ENCODE measurements at places on chromosomes 7 and 10.

- DNase-seq: no peak
Observed at GRCh38 chr10:8312781-8313180, 258.3 kb downstream of the GATA3 start.

- DNase-seq: no peak
Observed at GRCh38 chr7:127254163-127254684, 1.5 kb upstream of the GRM8 start.

DNA sequence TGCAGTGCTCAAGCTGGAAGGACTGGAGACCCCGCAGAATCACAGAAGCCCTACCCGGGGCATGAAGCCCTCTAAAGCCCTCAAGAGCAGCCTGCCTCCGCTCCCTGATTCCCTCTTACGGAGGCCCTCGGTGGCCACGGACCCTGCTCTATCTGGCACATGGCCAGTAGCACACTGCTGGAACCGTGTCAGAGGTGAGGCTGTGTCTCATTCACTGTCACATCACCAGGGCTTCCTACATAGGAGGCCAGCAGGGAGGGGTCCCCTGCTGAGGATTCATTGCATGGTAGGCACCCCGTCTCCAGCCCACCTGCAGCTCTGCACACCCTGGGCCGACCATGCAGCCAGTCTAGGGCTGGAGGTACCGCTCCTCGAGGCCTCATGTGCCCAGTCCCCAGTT, 259.2 kb downstream of the TNS3 start:
- DNase-seq: no peak

- no peak for DNase-seq
Observed at GRCh38 chr10:666237-667012, 23.0 kb downstream of the DIP2C start.

- no peak for DNase-seq
Observed at GRCh38 chr7:6640246-6640721, 3.2 kb downstream of the ZNF316 start.

- no peak for DNase-seq
Observed at GRCh38 chr10:7027913-7028808, 382.7 kb downstream of the SFMBT2 start.

DNA sequence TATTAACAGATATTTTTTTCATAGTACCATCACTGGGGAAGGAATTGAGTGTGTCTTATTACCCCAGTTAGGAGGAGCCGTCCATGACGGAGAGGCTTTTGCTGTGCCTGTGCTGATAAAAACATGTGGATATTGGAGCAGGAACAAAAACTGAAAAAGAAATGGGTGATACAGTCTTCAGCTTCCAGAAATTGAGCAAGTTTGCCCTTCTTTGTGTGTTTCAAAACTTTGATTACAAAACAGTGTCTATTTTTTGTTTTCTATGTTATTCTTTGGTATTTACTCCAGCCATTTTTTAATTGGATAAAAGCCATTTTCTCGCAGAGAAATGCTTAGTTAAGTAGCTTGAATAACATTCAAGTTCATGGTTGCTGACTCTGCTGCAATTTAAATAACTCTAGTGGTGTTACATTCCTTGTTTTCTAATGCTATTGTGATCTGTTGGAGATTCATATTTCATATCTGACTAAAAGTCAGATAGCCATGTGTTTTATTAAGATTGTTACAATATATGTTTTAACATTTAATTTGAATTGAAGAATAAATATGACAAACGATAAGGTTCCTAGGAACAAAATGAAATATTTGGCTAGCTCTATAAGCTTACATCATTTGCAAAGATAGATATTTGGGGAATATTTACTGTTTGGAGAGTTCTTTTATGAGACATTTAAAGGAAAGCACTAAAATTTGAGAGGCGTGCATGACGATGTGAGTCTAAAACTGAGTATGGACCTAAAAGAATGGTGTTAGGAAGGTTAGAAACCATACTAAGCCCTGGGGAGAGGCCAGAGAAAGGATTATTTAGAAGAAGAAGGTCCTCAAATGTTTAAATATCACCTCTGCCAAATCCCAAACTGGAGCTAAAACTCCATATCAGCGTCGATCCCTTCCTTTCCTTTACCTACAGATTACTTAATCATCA, 747.3 kb upstream of the CELF2 start:
- DNase-seq: no peak

DNA sequence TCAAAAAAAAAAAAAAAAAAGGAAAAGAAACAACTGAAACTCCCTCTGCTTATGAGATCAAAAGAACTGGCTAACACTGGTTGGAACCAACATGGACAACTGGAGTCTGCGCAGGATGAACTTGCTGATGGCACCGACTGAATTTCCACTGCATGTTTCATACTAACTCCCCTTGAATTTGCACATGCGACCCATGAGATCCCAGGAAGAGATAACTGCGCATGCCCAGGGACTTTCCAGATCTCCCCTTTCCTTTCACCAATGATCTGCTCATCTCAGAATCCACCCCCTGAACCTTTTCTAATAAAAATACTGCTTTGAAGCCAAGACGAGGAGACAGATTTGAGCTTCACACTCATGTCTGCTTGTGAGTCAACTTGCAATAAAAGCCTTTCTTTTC, 20.7 kb downstream of the LBX1 start:
- DNase-seq: no peak

- no peak for DNase-seq
Observed at GRCh38 chr10:87716348-87716670, 56.6 kb downstream of the PAPSS2 start.

GRCh38 chr10:127117125-127117524, 79.3 kb downstream of the INSYN2A start:
- DNase-seq: no peak

DNA sequence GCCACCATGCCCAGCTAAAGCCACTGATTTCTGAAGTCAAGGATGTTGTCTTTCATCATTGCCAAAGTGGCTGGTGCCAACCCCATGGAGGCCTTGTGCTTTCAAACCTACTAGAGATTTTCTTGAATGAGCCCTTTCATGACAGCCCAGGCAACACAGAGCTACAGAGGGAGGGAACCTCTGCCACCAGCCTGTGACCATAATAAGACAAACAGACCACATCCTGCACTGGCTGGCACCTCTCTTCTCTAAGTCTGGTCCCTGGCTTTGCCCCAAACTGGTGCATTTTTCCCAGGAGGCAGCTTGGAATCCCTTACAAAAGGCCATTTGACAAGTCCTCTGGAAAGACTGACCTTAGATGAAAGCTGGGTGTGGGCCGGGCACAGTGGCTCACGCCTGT, 348.8 kb downstream of the GALNT17 start:
- DNase-seq: no peak

All from nucleus accumbens (tissue), 56 donors.